ENCODE measurements at places on chromosomes 7 and 10.

DNA sequence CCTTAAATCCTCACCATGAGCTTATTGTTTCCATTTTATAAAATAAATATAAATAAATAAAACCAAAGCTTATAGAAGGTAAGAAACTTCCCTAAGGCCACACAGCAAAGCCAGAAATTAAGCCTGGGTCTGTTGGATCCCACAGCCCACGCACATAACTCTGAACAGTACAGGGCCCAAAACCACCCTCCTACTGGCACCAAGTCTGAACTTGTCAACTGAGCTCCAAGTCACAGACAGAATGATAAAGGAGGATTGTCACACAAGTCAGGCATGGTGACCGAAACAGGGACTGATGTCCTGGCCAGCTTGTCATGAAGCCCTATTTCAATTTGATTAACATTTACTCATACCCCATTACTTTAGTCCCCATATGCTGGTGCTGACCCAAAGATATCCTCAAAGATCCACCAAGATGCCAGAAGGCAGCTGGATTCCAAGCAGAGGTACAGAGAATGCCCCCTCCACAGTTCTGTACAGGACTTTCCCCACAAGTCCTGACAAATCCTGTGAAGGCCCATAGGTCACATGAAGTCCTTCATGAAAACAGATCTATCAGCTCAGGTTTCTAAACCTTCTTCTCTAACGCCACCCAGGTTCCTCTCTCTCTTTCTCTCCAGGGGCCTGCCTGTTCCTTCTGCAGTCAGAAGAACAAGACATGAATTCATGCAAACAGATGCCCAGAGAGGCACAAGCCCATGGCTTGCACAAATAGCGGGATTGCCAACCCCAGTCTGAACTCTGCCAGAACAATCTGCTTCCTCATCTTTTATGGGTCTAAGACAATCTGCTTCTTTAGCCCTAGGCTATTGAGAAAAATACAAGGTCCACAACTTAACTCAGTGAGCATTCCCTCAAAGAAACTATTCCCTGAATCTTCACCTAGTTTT, 60.9 kb downstream of the GLI3 start:
- no peak for DNase-seq

DNA sequence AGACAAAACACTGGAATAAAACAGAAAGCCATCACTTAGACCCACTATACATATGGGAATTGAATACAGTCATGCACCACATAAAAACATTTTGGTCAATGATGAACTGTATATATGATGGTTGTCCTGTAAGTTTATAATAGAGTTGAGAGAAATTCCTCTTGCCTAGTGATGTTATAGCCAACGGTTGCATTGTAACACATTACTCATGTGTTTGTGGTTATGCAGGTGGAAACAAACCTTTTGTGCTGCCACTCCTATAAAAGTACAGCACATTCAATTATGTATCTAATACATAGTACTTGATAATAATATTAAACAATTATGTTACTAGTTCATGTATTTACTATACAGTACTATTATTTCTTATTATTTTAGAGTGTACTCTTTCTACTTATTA, 381.2 kb upstream of the MBL2 start:
- no peak for DNase-seq

- DNase-seq = no peak
Observed at GRCh38 chr10:116545122-116545521, 609 bp upstream of the PNLIP start.

DNA sequence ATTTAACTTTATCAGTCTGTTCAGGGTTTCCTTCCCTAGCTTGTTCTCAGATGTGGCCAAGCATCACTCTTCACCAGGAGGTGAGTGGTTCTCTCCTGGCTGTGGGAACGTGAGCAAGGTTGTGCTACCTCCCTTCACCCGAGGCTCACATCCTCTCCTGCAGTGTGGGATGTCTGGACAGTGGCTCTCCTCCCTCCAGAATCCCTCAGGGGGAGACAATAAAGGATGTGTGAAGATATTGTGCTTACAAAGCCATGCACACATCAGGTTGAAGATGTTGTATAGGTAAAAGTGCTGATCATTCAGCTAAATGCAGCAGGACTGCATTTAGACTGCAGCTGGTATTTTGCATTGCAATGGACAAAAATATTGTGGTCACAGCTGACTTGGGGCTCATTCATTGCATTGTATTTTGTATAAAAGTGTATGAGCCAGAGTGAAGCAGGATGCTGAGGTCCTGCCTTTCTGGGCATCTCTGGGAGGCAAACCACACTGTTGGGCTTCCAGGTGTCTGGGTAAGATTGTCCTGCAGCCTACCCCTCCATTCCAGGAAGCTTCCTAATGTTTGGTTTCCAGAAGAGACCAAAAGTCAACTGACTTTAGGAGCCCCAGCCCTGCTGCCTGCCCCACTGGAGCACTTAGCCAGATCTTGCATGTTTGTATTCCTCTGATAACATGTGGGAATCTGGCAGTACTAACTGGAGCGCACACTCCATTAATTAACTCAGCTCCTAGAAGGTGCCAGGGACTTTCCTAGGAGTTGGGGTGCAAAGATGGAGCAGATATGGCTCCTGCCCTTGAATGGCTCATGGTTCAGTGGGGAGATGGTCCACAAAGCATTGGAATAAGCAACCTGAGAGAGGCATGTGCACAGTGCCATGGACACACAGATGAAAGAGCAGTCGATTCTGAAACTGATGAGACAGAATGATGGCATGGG, 292.5 kb upstream of the ZNF32 start:
- no peak for DNase-seq

GRCh38 chr10:22997096-22997495, 69.2 kb downstream of the ARMC3 start:
- no peak for DNase-seq

- no peak for DNase-seq
Observed at GRCh38 chr7:28258240-28258639, 77.6 kb upstream of the JAZF1 start.

DNA sequence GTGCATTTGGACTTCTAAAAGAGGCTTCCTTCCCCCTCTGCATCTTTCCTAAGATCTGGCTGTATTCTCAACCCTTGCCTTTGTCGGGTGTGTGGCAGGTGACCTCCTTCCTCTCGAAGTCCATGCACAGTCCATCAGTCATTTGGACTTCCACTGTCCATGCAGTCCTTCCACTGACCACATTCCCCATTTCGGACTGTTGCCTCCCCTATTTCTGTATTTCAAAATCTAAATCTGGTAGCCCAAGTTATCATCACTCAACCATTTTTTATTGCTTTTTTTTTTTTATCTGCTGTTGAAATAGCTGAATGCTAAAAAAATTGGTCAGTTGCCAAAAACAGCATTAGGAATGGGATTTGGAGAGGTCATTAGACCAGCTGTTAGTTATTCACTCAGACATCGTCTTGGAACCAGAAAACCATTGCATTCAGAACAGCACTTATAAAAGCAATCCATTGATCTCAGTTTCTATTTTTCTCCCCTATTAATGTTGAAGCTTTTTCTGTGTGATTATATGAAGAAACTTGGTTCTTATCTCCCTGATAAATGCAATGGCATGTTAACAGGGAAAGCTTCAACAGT, 575.6 kb downstream of the KIF20B start:
- DNase-seq = no peak

DNA sequence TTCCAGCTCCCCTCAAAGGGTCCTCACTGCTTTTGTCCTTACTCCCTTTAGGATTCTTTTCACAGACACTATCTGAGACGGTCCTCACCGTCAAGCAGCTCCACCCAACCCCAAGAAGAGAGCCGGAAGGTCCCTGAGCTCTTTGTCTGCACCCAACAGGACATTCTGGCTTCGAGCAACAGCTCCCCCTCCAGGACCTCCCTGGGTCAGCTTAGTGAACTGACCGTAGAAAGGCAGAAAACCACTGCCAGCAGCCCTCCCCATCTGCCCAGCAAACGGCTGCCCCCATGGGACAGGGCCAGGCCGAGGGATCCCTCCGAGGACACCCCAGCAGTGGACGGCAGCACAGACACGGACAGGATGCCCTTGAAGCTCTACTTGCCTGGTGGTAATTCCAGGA, 19.9 kb downstream of the MINDY4 start:
- no peak for DNase-seq

- DNase-seq = no peak
Observed at GRCh38 chr10:77360835-77361234, 276.8 kb downstream of the KCNMA1 start.

- no peak for DNase-seq
Observed at GRCh38 chr10:66982792-66983474, 57.1 kb downstream of the LRRTM3 start.

DNA sequence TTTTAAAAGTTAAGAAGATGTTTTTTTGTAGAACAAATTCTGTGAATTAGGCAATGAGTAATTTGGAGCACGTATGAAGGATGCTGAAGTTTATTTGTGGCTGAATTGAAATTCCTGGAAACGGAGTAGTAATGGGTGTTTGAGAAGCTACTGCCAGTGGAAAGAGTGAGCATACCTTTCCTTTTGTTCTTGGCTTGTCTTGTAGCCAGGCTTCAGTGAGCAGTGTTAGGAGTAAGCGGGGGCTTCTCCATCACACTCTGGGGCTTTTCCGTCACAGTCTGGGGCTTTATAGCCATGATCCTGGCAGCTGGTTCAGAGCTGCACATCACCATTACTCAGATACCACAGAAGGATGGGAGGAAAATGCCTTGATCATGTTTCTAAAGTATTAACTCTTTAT, 32.3 kb downstream of the GARS1 start:
- no peak for DNase-seq

DNA sequence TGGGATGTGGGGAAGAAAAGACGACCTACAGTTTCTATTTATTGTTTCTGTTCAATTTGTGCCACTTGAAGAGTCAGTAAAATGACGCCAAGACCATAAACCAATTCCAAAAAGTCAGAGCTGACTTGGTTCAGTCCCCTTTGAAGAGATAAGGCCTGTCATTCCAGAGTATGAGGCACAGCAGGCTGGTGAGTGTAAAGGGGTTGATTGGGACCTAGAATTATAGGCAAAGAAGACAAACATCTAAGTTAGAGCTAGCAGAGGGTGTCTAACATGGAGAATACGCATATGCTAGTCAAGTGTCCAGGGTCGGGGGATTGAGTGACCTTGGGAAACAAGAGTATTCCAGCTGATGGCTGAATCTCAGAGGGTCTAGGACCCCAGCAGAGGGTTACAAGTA, 23.6 kb downstream of the NRP1 start:
- no peak for DNase-seq

DNA sequence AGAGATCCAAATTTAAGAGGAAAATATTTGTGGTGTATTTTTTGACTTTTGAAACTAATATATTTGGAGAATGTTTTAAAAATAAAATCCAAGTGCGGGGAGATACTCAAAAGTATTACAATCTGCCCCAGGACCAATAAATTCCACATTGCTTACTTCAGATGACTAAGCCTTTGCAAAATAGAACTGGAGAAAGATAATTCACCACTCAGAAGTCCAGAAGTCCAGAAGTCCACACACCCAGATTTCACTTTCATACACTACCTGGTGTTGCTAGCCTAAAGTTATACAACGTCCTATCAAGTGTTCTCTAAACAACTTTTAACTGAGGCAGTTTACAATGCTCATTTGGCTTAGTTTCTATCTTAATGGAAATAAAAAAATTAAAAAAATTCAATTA, 487.0 kb upstream of the SEMA3D start:
- DNase-seq = no peak

- DNase-seq = no peak
Observed at GRCh38 chr7:128247640-128248194, 6.6 kb downstream of the LEP start.

DNA sequence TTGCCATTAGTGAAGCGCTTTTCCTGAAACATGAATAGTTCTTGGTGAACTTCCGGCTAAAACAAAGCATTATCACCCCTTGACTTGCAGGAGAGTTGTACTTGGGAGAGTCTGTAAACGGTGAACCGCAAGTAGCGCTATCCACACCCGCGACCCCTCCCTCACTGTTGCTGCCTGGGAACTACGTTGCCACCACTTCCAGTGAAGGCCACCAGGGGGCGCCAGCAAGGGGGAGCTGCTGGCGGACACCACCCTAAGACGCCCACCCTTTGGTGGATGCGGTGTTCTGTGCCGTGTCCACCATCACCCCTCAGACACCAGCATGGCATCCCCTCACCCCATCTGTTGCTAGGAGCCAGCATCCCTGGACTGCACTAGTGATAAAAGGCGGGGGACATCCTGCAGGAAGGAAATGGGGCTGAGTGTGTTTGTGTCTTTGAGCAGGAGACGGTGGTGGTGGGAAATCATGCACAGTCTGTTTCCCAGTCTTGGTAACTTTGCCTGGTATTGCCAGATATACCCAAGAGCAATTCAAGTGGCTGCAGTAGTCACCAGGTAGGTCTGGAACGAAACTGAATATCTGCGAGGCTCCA, 298.2 kb downstream of the FRMD4A start:
- peak; percentile 17 for DNase-seq

- DNase-seq = no peak
Observed at GRCh38 chr7:16634271-16634738, 11.2 kb downstream of the ANKMY2 start.

DNA sequence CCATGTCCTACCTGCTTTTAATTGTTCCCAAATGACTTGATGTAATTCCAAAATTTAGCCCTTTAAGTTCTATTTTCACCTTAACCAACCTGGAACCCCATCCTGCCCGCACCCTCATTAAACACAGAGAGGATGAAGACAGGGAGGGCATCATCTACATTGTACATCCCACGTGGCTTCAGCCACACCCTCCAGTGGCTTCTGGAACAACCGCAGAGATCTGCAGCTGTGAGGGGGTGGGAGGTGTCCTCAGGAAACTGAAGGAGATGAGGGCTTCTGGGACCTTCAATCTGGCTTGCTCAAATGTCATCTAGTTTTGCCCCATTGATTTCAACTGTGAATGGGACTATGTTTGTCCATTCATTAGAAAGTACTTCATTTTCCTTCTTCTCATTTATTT, 39.0 kb downstream of the AKR1B1 start:
- DNase-seq = no peak

Measured in CD8-positive, alpha-beta memory T cell (primary cell).